ENCODE measurements at places on chromosomes 6 and 20.

DNA sequence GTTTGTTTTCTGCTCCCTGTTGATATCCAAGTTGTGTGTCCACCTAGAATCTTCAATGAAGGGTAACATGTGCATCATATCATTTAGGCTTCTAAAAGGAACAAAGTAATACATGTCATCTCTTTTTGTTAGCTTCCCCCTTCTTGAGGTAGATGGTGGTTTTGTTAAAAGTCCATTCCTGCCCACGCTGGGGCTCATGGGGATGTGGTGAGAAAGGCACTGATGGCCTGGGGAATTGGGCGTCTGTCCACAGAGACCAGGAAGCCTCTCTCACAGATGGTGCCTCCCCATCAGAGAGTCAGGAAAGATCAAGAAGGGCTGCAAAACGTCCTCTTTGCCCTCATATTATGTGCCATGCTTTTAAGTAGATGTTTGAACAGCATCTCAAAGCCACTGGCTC lies 32.5 kb downstream of the GNAS start:
- no peak for DNase-seq

GRCh38 chr6:63609231-63609630 lies 26.4 kb upstream of the PHF3 start:
- DNase-seq: no peak

- no peak for DNase-seq
Measured at GRCh38 chr6:127972815-127973214, 72.0 kb upstream of the THEMIS start.

- no peak for DNase-seq
Measured at GRCh38 chr6:42046464-42047212, 3.7 kb upstream of the TAF8 start.

DNA sequence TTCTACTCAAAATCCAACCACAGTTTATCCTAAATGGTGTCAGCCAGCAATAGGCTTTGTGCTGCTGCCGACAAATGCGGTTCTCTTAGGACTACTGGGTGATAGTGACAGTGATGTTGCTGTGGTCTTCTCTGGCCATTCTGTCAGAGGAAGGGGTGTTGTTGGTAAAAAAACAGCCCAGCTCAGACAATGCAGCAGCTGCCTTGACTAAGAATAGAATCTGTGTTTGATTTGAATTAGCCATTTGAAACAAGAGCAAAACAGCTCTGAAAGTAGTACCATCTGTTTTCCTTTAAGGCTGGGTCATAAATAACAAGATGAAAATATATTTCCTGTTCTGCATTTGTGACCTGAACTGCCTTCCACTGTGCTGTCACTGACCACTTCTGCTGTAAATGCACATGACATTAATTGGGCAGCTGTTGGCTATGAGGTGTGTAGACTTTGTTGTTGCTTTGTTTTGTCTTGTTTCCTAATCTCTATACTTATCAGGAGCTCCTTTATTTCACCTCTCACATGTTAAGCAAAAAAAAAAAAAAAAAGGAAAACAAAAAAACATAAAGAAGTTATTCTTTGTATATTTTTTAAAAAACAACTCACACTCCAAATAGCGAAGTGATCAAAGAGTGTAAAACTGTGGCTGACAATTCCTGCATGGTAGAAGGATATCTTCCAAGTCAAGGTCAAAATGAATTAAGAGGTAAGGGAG lies 497.8 kb upstream of the ARID1B start:
- no peak for DNase-seq

- DNase-seq: no peak
Measured at GRCh38 chr6:157276134-157276532, 47.2 kb downstream of the TMEM242 start.

- DNase-seq: no peak
Measured at GRCh38 chr6:14804785-14805210, 441.1 kb upstream of the JARID2 start.

- DNase-seq: no peak
Measured at GRCh38 chr6:113853252-113853651, 3.9 kb upstream of the MARCKS start.

- no peak for DNase-seq
Measured at GRCh38 chr6:10401004-10401536, 13.8 kb downstream of the TFAP2A start.

- DNase-seq: peak; percentile 75
Measured at GRCh38 chr20:33693741-33694638, 7.8 kb upstream of the E2F1 start.

- no peak for DNase-seq
Measured at GRCh38 chr20:24735263-24735662, 213.8 kb upstream of the CST7 start.

GRCh38 chr6:15392182-15392581 lies 146.3 kb downstream of the JARID2 start:
- no peak for DNase-seq
